ENCODE measurements at places on chromosomes 7 and 10.

DNA sequence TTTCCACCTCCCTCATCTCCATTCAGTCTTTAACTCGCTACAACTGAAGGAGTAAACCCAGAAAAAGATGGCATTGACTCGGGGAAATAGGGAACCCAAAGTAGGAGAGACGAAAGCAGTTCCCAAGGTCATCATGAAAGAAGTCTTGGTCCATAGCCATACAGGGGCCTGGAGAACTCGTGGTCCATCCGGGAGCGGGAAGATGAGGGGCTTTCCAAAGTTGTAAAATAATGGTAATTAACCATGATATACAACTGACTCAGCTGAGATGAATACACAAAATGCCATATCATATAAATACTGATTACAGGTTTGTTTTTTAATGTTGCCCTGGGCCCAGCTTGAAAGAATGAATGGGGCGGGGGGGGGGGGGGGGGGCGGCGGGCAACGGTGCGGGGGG is 32.3 kb downstream of the RBM17 start:
- DNase-seq: no peak

DNA sequence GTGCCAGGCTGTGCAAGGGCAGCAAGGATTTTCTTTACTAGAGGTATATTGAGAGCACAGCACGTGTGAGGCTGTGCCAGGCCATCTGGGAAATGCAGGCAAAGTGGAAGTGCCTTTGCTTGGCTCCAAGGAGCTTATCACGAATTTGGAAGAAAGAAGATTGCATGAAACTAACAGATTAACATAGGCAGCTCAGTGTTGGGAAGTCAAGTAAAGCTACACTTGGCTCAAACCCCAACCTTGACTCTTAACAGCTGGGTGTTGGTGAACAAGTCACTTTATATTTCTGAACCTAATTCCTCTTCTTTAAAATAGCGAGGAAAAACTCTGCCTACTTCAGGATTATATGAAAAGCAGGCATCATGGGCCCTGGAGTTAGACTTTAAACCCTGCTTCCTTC is 105.2 kb downstream of the PLCE1 start:
- no peak for DNase-seq

DNA sequence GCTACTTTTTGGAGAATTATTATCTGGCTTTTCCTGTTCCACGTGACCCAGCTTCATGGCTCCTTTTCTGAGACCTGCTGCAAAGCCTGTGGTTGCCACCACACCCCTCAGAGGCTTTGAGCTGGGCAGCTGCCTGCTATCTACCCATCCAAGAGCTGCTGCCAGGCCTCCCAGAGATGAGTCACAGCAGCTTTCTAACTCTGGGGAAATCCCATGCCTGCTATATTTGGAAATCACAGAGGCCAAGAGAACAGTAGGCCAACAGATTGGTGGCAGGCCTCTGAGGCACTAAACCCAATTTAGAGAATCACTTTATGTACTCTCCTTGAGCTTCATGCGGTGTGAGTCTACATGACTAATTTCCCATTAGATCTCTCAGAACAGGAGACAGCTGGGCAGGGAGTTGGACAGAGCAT is 35.2 kb downstream of the SGCE start:
- peak; percentile 91 for DNase-seq

DNA sequence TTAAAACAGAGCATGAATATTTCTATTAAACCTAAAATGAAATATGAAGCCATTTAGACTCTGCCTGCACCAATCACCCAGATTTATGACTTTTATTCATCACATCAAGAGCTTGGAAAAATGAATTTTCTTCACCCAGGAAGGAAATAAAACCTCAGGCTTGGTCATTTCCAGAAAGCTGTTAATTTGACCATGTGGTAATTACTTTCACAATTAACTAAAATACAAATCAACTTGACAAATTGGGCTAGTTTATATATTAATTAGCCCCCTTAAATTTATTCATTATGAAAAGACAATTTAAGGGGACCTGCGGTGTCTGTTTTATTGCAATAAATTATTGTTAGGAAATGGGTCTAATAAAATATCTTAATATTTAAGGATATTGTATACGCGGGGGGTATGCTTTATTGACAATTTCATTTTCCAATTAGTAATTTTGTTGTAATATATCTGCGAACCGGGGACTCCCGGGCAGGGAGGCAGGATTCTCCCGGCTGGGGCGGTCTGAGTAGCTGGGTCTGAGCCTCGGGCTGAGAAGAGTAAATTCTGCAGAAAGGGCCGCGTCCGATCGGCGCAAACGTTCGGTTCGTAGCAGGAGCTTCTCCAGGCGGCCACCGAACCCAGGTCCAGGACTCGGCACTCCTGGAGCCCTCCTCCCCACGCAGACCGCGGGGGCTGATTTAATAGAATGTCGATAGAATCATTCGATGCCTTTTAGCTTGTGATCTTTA is 9.4 kb upstream of the MNX1 start:
- no peak for DNase-seq

DNA sequence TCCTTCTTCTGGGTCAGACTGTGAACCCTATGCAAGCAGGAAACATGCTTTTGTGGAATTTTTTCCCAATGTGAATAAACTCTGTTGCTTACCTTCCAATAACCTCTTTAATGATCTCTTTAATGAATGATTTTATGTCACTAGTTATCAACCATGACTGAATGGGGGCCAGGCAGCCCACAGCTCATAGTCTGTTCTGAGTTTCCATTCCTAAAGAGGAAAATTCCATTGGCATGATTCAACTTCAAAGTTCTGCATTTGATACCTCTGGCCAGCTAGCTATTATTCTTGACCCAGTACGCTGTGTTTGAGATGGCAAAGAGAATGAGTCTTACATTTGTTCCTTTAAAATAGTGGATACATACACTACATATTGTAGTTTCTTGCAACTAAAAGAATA is 867.8 kb upstream of the CELF2 start:
- peak; percentile 2 for DNase-seq

- DNase-seq: no peak
Observed at GRCh38 chr10:130016993-130017630, 53.0 kb upstream of the EBF3 start.

DNA sequence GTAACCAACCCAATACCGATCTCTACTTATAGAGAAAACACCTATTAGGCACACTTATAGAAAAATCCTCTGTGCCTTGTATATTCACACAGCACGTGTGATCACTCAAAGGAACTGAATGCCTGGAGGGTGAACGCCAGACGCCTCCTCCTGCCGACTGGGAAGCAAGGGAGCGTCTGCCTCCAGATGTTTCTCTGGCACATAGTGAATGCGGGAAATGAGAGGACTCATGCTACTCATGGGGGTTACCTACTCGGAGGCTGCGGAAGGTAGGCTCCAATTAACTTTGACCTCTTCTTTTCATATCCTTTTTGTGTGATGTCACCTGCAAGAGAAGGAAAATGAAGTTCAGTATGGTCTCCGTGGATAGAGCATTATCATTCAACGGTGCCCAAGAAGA is 203.3 kb downstream of the DIP2C start:
- no peak for DNase-seq

DNA sequence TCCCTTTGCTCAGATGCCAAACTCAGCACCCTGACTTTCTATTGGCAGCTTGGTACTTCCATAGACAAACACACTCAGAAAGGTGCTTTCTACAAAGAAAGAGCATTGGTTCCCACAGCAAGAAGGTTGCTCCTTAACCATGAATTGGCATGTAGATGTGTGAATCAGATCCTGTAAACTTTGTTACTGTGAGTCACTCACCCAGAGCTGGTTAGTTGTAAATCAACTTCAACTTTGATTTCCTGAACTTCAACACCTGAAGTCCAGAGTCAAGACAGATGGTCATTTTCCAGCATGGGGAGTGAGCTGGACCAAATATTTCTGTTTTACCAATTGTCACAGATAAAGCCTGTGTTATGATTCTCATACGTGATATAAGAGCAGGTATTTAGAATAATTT is 797.2 kb downstream of the TNS3 start:
- DNase-seq: peak; percentile 90

DNA sequence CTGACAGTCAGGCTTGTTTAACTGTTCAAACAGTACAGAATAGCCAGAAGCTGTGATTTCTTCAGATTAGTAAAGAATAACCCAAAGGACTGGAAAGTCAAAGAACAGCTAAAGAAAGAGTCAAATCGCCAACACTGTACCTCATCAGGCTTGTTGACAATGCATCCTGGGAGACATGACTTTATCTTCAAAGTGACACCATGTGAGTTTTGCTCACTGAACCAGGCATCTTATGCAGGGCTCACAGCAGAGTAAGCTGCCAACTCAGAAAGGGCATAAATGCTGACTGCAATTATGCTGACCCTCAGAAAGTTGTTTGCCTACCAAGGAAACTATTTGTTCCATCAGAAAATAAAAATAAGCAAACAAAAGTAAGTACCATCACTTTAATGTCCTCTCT is 96.4 kb downstream of the MAGI2 start:
- no peak for DNase-seq

DNA sequence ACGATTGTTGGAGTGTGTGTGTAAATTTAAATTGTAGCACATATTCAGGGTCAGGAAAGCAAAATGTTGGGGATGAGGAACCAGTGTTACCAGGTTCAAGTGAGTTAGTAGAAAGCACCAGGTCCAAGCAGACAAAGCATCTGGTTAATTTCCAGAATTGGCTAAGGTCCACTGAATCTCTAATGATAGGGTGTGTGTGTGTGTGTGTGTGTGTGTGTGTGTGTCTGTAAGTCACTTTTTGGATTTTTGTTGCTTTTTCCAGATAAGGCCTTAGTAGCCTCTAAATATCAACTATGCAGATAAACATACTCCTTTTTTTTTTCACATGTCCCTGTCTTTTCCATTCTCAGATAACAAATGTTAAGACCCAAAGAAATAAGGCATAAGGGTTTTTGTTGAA is 36.6 kb upstream of the FMC1 start:
- DNase-seq: no peak

- DNase-seq: no peak
Observed at GRCh38 chr10:43035800-43036199, 41.1 kb upstream of the RET start.

DNA sequence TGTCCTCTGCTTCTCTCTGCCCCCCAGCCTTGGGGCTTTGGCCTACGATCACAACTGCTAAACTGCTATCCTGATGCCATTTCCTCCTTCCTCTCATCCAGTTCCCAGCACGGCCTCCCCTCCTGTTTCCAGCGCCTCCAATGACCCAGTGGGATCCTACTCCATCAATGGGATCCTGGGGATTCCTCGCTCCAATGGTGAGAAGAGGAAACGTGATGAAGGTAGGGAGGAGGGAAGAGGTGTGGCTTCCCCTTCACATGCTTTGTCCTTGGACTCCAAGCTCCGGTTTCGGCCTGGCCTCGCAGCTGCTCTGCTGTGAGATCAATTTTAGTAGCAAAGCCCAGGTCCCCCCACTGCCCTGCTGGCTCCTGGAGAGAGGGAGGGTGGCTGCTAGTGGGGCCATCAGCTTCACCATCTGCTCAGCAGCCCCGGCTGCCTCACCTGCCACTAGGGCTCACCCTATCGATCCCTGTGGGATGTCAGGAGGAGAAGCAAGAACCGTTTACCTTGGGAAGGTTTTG is 35.8 kb downstream of the PAX2 start:
- no peak for DNase-seq

GRCh38 chr7:24343614-24344013 is 59.6 kb downstream of the NPY start:
- no peak for DNase-seq

GRCh38 chr10:92419740-92420545 is 129.0 kb downstream of the MARCHF5 start:
- peak; percentile 67 for DNase-seq

GRCh38 chr7:44310221-44310848 is 15.1 kb downstream of the CAMK2B start:
- no peak for DNase-seq

DNA sequence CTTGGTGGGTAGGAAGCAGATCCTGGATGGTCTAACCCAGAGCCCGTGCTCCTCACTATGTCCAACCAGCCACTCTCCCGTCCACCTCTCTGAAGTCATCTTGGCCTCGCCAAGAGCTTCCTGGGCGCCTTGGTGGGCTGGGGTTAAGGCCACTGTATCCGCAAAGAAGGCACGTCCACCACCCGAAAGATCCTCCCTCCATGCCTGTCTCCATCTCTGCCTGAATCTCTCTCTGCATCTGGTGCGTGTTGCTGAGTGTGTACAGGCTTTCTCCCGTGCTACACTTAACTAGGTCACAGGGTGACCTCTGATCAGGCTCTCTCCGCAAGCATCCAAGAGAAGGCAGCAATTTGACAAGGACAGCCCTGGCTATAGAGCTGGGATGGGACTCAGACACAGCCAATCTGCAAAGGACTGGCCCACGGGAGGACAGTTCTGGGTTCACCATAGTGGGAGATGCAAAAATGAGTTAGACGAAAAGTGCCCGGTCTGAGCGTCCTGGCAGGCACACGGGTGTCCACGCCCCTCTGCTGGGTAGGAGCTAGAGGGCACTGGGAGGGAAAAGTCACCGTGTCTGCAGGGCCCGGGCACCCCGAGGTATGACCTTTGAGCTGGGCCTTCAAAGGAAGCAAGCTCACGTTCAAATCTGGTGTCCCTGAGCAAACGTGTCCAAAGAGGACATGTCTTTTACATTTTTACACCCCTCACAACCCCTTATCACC is 9.4 kb upstream of the RFC2 start:
- DNase-seq: no peak

GRCh38 chr7:94481279-94481678 is 28.3 kb upstream of the CASD1 start:
- no peak for DNase-seq

- DNase-seq: no peak
Observed at GRCh38 chr7:143323653-143324052, 7.7 kb downstream of the CLCN1 start.

DNA sequence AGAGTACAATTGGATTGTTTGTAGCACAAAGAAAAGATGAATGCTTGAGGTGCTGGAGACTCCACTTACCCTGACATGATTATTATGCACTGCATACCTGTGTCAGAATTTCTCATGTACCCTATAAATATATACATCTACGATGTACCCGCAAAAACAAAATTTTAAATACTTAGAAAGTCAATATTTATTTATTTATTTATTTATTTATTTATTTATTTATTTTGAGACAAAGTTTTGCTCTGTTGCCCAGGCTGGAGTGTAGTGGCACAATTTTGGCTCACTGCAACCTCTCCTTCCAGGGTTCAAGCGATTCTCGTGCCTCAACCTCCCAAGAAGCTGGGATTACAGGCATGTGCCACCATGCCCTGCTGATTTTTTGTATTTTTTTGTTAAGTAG is 35.1 kb upstream of the EBF3 start:
- no peak for DNase-seq

- DNase-seq: no peak
Observed at GRCh38 chr7:7569081-7569527, 2.4 kb downstream of the MIOS start.

DNA sequence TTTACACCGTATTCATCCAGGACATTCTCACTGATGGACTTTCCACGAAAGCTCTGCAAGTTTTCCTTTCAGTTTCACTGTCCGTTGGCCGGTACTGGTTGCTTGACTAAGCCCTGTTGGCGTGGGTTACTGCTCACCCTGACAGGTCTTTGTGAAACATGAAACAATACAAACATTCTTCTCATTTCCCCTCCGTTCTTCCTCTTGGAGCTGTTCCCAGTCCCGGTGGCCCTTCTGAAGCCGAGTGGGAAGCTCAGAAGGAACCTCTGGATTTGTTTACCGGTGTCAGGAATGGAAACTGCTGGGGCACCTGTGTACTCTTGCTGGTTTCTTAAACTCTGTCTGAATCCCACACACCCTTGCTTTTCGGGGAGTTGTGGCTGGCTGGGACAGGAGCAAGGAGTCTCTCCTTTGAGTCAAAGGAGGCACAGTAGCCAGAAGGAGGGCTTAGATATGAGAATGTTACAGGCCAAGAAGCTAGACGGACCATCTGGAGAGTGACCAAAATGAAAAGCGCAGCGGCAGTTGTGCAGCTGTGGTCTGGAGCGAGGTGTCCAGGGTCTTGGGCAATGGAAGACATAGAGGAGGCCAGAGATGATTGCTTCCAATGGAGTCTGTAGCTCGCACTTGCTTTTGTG is 45.7 kb downstream of the LYZL2 start:
- DNase-seq: peak; percentile 85

All from iris pigment epithelial cell (primary cell).